ENCODE measurements at places on chromosomes 2 and 18.

GRCh38 chr2:18625563-18625962 lies 36.2 kb upstream of the NT5C1B start:
- no peak for DNase-seq

DNA sequence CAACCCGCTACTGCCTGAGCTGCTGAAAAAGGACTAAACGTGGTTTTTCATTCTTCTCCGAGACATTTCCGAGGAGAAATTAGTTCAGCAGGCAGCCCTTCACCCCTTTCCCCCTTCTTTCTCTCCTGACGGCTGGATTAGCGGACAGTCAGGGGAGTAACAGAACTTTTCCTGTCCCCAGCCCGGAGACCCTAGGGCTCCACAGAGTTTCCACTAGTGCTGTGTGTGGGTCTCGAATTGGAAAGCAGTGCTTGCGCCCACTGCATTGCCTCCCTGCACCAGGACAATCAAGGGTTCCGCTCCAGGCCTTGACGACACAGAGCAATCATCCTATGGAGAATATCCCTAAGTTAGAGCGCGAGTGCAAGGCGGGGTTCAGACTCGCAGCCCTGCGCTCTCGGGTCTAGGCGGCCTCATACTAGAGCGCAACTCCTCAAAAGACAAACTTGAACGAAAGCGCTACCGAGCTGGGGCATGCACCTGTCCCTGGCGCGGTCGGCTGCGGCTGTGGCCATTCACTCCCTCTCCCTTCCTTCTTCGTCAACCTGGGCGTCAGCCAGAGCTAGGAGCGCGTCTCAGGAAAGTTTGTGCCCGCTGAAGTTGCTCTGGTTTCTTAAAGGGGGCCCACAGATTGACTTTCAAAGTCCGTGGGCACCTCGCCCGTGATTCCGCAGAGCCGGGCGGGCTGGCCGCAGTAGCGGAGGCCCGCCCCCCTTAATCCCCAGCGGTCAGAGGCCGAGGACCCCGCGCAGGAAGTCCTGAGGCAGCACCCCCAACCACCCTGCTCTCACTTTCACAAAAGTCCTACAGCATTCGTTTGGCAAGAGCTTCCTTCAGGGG lies 801 bp downstream of the OSR1 start:
- DNase-seq, result no peak

- no peak for DNase-seq
These were observed 146.5 kb upstream of the MMADHC start for GRCh38 chr2:149733936-149734685.

- DNase-seq, result no peak
These were observed 691.9 kb upstream of the TMEFF2 start for GRCh38 chr2:192886636-192887035.

DNA sequence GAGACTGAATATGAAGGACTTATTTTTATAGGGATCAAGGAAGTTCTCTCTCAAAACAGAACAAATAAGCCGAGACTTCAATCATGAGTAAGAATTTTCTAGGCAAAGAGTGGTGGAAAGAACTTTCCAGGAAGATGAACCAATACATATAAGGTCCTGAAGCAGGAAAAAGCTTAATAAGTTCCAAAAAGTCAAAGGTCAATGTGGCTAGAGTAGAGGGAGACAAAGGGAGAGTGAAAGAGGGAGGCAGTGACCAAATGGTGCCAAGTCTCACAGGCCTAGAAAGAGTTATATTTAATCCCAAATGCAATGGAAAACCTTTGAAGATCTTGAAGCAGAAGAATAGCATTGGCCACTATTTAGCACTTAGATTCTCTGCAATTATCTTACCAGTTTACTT lies 56.0 kb downstream of the PDE11A start:
- DNase-seq, result no peak

GRCh38 chr2:226837787-226838603 lies 2.1 kb downstream of the RHBDD1 start:
- peak; percentile 3 for DNase-seq

- DNase-seq, result no peak
These were observed 82.5 kb downstream of the SEPTIN10 start for GRCh38 chr2:109531221-109531620.
